CD4-positive, alpha-beta memory T cell (primary cell): ENCODE measurements at places on chromosomes 4 and X.

DNA sequence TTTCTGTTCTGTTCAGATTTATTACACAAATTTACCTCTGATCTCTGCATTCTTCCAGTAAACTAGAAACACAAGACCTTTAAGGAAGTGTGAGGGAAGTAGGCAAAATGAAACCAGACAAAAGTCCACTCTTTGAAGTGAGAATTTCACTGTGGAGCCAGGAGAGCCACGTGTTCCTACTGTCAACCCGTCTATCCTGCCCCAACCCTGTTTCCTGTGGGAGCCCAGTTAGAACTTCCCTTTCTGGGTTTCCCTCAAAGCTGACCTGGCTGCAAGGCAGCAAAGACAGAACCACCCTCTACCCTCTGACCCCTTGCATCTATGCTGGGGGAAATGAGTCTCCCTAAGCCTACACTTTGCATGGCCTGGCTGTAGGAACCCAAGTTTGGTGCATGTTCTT, 40.0 kb downstream of the TMEM144 start:
- no peak for DNase-seq

- no peak for DNase-seq
These were observed 246.5 kb upstream of the HS3ST1 start for GRCh38 chr4:11675051-11675800.

DNA sequence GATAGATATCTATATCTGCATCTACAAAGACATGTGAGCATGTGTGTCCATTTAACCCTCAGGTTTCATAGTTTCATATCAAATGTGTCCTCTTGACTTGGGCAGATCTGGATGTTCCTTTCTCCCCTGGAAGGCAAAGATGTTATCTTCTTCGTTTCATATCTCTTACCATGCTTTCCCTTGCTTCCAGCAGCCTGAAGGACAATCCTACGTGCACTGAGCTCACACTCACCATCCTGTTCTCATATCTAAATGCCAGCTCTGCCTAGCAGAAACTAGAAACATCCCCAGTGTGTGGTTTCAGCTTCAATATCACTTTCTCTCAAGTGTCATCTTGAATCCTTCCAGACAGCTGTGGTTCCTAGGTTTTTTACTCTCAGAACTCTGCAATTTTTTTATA, 66.2 kb downstream of the ZAR1 start:
- no peak for DNase-seq

DNA sequence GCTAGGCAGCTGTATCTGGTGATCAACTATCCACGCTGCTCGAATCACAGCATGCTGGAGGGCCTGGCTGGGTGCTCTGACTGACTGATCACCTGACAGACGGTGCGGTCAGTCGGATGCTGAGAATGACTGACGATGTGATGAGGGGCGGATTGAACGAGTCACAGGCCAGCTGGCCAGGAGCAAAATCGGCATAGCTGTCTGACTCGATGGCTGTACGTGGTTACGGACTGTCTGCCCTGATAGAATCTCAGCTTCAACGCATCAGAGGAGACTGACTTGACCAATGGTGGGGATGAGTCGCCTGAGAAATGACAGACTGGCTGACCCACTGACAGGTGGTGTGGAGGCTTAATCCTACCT, 1.0 kb upstream of the SUV39H1 start:
- no peak for DNase-seq

DNA sequence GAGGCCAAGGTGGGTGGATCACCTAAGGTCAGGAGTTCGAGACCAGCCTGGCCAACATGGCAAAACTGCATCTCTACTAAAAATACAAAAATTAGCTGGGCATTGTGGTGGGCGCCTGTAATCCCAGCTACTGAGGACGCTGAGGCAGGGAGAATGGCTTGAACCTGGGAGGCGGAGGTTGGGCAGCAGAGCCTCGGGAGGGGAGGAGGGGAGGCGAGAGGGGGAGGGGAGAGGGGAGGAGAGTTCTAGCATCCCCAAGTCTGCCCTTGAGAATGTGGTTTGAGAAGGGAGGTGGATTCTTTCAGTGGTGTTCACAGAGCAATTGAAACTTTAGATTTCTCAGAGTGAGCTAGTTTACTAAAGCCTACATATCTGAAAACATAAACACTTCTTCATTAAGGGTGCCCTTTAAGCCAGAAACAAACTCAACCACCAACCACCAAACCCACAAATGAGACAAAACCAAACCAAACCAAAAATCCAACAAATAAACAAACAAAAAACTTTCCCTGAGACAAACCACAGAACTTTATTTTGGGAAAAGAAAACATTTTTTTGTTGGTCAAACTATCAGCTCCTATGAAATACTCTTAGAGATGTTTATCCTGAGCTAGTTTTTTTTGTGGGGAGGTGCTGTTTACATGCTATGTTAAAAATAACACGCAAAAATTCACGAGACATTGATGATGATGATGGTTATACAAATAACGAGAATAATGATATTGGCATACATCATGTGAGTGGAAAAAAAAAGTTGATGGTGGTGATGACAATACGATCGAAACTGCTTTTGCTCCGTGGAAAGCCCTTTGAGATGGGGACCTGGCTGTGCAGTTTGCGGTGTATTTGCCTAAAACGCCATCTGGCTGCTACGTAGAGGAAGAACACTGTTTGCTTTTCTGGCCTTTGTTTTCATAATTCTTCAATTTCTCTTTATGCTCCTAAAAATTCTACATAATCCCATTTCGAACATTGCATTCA, 98.2 kb upstream of the PRKX start:
- peak; percentile 70 for DNase-seq

GRCh38 chrX:109393859-109394258, 88.0 kb downstream of the GUCY2F start:
- no peak for DNase-seq

DNA sequence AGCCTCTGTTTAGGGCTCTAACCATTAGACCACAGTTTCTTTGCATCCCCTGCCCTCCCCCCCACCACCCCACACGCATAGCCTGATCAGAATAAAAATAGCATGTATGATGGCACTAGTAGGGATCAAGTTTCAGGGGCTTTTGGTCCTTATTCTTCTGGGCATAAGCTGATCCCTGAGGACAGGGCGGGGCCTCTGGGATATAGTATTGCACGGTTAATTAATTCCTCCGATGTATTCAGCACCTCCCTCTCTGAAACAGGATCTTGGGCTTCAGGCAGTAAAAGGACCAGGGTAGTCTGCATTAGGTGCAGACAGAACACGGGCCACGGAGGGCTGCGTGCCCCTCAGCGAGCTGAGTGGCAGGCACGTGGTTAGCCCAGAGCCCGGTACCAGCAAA, 57.1 kb downstream of the ELF4 start:
- DNase-seq, result no peak

DNA sequence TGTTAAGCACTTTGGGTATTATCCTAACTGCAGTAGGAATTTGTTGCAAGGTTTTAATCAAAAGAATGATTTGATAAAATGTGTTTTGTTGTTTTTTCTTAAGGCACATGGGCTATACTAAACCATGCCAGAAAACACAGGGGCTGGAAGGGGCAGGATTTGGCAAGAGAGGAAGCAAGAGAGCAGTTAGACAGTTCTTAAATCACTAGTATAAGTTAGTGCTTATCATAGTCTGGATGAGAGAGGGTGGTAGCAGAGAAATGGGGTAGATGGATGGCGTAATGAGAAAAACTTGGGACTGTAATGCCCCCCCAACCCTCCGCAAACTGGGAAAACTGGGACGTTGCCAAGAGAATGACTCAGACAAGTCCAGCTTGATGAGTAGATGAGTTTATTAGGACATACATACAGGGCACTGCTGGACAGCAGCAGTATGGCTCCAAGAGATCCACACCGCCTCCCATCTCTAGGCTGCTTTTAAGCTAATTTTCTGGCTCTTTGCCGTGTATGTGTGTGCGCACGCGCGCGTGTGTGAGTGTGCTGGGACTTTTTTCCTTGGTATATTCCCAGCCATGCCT, 151.5 kb downstream of the PDLIM5 start:
- DNase-seq, result no peak

- DNase-seq, result no peak
These were observed 289.4 kb downstream of the TRAM1L1 start for GRCh38 chr4:116796022-116796421.

- DNase-seq, result no peak
These were observed 6.5 kb downstream of the ZFYVE28 start for GRCh38 chr4:2411786-2412510.

DNA sequence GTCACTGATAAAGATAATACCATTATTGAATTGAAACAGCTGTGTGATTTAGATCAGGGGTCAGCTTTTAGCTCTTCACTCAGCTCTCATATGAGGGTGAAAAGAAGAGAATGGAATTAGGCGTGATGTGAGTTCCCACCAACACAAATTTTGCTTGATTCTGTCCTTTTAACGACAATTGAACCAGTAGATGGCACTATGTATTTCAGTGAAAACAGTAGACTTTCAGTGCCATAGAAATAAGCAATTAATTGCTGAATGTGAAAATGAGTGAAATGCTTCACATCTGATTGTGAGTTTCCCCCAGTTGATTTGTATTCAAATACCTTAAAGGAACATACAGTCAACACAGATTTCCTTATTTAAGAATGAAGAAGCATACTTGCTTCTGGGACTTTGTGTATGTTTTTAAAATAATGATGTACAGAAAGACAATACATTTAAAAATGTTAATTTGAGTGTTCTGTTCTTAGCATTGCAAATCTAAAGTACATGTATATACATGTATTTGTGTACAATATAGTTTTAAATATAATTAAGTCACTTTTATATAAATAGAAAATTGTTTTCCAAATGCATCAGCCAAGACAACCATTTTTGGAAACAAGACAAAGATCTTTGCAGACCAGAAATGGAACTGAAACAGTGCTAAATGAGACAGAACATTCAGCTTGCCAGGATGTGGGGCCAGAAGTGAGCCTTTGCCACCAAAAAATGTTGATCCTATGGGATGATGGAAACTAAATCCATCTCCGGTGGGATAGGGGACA, 178.8 kb downstream of the SNCA start:
- no peak for DNase-seq

- DNase-seq, result no peak
These were observed 133.7 kb upstream of the CPXCR1 start for GRCh38 chrX:88613338-88613737.

- DNase-seq, result no peak
These were observed 78.3 kb upstream of the C1QTNF7 start for GRCh38 chr4:15349531-15349935.

DNA sequence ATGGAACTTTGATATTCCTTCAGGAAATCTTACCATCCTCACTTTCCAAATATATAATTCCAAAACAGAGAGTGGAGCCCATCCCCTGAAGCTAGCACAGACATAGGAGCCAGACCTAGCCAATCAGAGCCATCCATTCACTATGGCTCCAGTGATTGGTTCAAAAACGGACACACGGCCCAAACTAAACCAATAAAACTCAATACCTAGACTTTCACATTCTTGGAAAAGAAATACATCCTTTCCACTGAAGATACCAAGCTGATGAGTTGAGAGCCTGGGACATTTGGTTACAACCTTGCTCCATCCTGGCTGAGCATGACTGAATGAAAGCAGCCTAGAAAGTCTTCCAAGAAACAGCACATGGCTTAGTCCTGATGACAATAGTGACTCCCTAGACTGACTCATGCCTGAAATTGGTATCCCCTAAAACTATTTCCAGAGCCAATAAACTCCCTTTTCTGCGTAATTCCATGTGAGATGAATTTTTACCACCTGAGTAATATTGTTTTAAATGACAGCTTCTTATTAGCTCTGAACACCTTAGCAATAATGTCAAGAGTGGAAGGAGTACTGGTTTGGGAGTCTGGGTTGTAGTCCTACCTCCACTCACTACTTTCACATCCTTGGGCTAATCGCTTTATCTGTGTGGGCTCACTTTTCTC, 189.6 kb upstream of the LNX1 start:
- DNase-seq, result no peak

- no peak for DNase-seq
These were observed 35.5 kb downstream of the TET2 start for GRCh38 chr4:105182211-105182610.

GRCh38 chrX:54494989-54495813, 833 bp downstream of the FGD1 start:
- no peak for DNase-seq

DNA sequence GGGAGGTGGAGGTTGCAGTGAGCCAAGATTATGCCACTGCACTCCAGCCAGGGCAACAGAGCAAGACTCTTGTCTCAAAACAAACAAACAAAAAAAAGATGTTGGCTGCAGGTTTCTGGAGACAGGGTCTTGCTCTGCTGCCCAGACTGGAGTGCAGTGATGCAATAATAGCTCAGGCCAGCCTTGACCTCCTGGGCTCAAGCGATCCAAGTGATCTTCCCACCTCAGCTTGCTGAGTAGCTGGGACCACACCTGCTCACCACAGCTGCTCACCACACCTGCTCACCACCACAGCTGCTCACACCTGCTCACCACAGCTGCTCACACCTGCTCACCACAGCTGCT, 29.9 kb upstream of the CPLX1 start:
- DNase-seq, result no peak
